Mesothelial cell of epicardium (in vitro differentiated cells): ENCODE measurements at places on chromosomes 6 and 20. TPM values are rescaled to one million over a fixed set of nuclear protein-coding genes. Genes with fewer than 3 reads are reported as not detected.

Gene LGSN
- 0.14 TPM in 1 of 3 replicates, not detected in the others for total RNA-seq

DNA sequence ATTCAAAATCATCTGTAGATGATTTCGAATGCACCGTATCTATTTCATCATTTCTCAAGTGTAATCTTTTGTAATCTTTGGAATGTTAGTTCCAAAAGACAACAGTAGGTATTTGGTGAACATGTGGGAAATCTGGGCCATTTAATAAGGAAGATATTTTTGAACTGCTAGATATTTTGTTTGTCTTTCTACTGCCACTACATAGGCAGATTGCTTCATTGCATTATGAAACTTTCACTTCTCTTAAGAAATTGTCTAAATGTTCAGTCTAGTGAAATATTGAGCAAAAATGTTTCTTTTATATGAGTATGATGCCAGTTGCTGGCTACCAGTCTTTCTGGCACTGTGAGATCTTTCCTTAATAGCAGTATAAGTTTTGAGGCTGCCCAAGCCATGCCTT is 527.8 kb upstream of the RNF217 start:
- H3K27ac ChIP-seq: no peak overlapping the region
- H3K36me3 ChIP-seq: no peaks in the 10 kb centered on the region
- DNase-seq: no peak
- H3K27me3 ChIP-seq: peaks cover 10% of the 10 kb centered on the region
- no peaks in the 10 kb centered on the region for H3K4me1 ChIP-seq
- H3K4me3 ChIP-seq: no peak overlapping the region

DNA sequence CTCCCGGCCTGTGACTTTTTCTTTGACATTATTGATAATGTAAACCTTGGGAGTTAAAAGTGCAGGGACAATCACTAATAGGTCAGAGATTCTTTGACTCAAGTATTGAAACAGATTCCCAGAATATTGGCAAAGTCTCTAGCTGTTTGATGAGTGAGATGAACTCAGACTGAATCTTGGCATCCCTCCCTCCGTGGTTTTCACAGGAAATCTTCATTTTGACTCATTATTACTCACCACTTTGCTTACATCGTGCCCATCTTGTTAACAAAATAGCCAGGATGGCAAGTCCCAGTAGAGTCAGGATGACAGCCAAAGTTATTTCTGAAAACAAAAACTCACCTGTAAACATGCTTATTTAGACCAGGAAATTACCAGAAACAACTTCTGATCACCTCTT is 2.0 kb downstream of the TSBP1 start:
- H3K4me3 ChIP-seq: no peak overlapping the region
- no peak overlapping the region for H3K27ac ChIP-seq
- no peaks in the 10 kb centered on the region for H3K4me1 ChIP-seq

- H3K27ac ChIP-seq: no peak overlapping the region
- H3K4me1 ChIP-seq: no peaks in the 10 kb centered on the region
- peaks cover 10% of the 10 kb centered on the region for H3K27me3 ChIP-seq
- H3K4me3 ChIP-seq: no peak overlapping the region
- no peak for DNase-seq
- no peaks in the 10 kb centered on the region for H3K36me3 ChIP-seq
Observed at GRCh38 chr20:44754554-44754953, 8.9 kb downstream of the KCNK15 start.

DNA sequence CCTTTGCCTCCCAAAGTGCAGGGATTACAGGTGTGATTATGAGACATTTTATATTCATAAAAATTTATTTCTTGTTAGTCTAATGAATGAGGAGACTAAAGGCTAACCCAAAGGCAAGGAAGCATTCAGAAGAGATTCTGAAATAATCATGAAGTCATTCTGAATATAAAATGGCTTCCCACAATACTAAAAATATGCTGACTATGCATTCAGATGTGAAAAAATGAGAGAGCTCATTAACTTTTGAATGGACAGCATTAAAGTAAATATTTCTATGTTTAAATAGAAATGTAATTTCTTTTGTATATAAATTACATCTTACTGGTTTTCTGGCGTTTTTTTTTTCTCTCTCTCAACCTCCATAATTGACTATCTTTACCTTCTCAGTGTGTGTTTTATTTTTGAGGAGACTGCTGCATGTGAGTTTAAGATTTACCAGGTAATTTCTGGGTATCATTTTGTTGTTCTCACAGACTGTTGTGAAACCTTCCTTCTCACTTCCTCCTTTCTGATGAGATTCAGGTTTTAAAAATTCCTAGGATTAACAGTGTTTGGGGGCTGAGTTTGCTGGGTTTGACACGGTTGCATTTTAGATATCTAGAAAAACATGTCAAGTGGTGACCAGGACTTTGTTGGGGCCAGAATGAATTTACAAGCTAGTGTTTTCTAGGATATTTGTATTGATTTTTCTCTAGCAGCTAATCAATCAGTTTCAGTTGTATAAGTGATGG is 316.6 kb downstream of the CDKAL1 start:
- no peaks in the 10 kb centered on the region for H3K36me3 ChIP-seq
- H3K4me1 ChIP-seq: peaks cover 53% of the 10 kb centered on the region
- no peak for DNase-seq
- H3K27ac ChIP-seq: no peak overlapping the region

Gene GSTA2
- not detected in 3 replicates for total RNA-seq

Gene THBS2
- total RNA-seq: 15.3 to 20.4 TPM (median 18.6 TPM) in 3 replicates

Gene CPNE5
- total RNA-seq: 0.51 to 1.7 TPM (median 1.2 TPM) in 3 replicates

DNA sequence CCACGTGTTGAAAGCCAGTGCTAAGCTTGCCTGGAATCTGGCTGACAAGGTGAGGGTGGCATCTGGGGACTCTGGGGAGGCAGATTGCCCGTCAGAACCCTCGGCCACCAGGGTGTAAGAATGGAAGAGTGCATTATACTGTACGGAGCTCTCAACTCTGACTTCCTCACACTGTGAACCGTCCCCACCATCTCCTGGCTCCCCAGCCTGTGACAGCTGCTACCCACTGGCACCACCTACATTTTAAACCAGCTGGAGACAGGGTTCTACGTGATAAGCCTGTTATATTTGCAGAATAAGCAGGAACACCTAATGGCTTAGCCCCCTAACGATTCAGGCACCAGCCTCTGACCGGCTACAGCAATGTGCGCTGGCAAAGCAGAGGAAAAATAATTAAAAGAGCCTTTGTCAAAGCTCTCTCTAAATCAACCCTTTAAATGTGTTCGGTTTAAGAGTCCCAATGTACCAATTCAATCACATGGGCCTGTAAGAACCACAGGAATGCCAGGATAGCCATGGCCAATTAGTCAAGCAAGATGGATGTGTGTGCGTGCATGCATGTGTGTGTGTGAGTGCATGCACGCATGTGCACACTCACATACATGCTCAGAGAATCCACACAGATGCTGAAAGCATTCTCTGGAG is 89.1 kb upstream of the TAB2 start:
- peaks cover 29% of the 10 kb centered on the region for H3K27me3 ChIP-seq
- no peak overlapping the region for H3K27ac ChIP-seq

Gene FKBP1C
- 0.20 to 0.97 TPM (median 0.67 TPM) in 3 replicates for total RNA-seq

Gene TGM3
- total RNA-seq: 0.11 to 0.24 TPM (median 0.13 TPM) in 3 replicates

Gene IRAK1BP1
- total RNA-seq: 6.3 to 7.8 TPM (median 7.8 TPM) in 3 replicates

- no peaks in the 10 kb centered on the region for H3K36me3 ChIP-seq
- no peaks in the 10 kb centered on the region for H3K4me1 ChIP-seq
- H3K27ac ChIP-seq: no peak overlapping the region
- peaks cover 92% of the 10 kb centered on the region for H3K27me3 ChIP-seq
- no peak for DNase-seq
Observed at GRCh38 chr6:29727637-29728036, 4.4 kb downstream of the HLA-F start.

Gene VNN1
- not detected in 3 replicates for total RNA-seq

Gene PARD6B
- 52.2 to 59.5 TPM (median 53.0 TPM) in 3 replicates for total RNA-seq

DNA sequence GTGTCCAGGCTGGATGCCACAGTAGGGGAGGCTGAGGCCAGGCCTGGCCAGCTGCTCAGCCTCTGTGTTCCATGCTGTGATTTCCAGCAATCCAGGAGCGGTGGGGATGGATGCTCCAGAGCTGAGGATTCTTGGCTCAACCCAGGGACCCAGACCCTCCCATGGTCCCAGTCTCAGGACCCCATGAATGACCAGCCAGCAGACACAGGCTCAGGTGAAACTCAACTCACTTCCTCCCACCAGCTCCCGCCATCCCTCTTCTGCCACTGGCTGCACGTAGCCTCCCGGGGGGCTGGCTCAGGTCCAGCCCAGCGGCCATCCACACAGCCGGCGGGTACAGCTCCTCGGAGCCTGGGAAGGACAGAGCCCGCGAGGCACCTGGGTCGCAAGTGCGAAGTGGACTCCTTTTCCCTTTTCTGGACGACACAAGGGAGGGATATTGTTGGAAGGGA is 54.5 kb upstream of the DACT2 start:
- H3K36me3 ChIP-seq: no peaks in the 10 kb centered on the region
- peaks cover 14% of the 10 kb centered on the region for H3K4me1 ChIP-seq
- H3K27me3 ChIP-seq: peaks cover 3% of the 10 kb centered on the region

- no peaks in the 10 kb centered on the region for H3K36me3 ChIP-seq
- no peak for DNase-seq
Observed at GRCh38 chr6:11702089-11702488, 76.5 kb downstream of the ADTRP start.

GRCh38 chr20:57436223-57436545 is 45.0 kb downstream of the RBM38 start:
- H3K4me3 ChIP-seq: no peak overlapping the region
- H3K4me1 ChIP-seq: peaks cover 15% of the 10 kb centered on the region
- no peak overlapping the region for H3K27ac ChIP-seq
- no peaks in the 10 kb centered on the region for H3K27me3 ChIP-seq
- H3K36me3 ChIP-seq: no peaks in the 10 kb centered on the region

DNA sequence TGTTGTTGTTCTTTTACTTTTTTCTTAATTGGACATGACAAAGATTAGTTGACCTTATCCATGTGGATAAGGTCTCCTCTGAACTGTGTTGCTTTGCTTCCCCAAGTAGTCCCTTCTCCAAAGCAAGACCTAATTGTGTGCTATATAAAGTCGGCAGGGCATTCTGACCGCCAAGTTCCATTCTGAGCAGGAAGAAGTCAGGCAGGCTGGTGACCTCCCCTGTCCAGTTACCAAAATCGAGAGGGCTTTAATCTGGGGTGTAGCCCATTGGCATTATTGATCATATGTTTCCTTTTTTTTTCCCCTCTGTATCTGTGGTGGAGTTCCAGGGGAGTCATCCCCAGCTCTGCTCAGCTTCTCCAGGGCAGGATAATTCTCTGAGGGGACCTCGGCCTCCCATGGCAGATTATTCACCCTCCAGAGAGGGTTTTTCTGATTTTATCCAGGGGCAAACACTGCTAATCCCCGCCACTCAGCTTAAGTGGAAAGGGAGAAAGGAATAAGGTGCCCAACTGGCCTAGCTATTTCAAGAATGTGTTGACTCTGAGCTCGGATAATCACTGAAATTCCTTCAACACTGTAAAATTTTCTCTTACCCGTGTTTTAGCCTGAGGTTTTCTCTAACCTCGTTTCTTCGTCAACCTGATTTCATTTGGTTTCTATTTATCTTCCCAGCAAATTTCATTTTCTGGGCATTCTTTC is 71.8 kb upstream of the L3MBTL3 start:
- H3K27me3 ChIP-seq: no peaks in the 10 kb centered on the region
- no peaks in the 10 kb centered on the region for H3K36me3 ChIP-seq
- DNase-seq: no peak
- peak overlapping the region; percentile 91 for H3K27ac ChIP-seq
- H3K4me3 ChIP-seq: no peak overlapping the region
